ENCODE measurements at places on chromosomes 3 and 15.

- no peak for DNase-seq
Observed at GRCh38 chr3:178082326-178082906, 453.8 kb upstream of the KCNMB2 start.

- peak; percentile 23 for DNase-seq
Observed at GRCh38 chr15:68256675-68257450, 20.7 kb upstream of the FEM1B start.

- no peak for DNase-seq
Observed at GRCh38 chr3:197958346-197958745, 1.7 kb upstream of the LMLN start.

DNA sequence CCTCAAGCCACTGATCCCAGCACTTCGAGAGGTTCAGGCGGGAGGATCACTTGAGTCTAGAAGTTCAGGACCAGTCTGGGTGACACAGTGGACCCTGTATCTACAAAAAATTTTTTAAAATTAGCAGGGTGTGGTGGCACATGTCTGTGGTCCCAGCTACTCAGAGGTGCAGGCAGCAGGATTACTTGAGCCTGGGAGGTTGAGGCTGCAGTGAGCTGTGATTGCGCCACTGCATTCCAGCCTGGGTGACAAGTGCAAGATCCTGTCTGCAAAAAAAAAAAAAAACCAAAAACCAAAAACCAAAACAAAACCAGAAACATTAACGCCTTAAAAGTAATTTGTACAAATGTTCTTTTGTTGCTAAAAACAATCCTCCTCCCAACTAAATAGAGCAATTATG, 27.9 kb upstream of the SLC12A8 start:
- DNase-seq, result no peak

DNA sequence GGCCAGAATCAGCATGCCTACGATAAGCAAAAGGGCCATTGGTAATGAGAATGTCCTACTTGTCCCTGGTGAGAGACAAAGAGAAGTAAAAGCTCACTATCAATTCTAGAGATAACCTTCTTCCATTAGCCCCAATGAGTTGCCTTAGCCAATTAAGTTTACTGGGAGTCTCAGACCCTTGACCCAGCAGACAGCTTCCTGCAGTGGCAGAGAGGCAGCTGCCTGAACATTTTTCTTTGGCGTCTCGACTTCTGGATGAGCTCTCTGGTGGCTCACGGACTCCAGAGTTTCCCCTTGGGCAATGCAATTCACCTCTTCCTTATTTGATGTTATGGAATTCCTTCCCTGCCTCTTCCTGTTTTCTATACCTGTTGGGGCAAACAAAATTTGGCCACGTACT, 1034.4 kb downstream of the NAALADL2 start:
- DNase-seq, result no peak

DNA sequence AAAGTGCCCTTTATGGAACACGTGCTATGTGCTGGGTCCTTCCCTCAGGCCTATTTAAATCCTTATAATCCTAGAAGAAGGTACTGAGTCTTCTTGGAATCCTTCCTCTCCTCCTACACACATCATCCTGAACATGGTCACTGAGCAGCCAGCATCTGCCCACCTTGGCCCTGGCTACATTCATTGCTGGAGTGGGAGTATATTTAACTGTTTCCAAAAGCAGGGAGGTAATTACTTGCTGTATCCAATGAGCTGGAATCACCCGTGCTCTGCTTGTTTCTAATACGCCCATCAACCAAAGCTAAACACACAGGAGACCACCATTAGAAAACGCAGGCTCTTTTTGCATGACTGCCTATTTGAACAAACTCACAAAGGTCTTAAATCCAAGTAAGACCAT, 122.2 kb downstream of the RORA start:
- DNase-seq, result no peak

DNA sequence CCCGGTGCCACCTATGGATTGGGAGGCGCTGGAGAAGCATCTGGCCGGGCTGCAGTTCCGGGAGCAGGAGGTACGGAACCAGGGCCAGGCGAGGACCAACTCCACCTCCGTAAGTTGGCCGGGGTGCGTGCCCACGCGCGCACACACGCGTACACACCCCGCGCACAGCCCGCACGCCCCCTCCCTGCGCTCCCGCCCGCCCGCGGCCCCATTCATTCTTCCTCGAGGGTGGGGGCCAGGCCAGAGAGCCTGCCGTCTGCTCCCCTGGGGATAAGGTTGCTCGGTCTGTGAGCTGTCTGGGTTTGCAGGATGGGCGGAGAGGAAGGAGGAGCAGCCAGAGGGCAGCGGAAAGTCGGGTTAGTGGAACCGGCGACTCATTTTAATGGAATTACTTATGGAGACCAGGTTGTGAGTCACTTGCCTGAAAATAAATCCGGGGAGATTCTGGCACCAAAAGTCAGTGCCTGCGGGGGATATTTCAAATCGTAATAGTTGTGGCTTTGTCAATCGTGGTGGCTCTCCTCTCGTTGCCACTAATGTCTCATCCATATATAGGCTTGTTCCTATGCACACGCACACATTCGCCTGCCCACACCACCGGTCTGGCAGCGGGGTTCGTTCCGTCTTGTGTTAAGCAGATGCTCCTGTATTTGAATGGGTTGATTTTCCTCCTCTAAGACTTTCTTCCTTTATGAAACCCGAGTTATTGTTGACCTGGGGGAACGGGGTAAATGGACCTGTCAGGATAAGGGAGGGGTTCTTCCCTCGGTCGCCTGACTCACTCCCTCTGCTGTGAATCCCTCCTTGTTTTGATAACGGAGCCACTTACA, 223.4 kb upstream of the IL12A start:
- DNase-seq, result no peak

GRCh38 chr3:14563946-14564539, 23.9 kb upstream of the GRIP2 start:
- DNase-seq, result no peak

Data from activated naive CD4-positive, alpha-beta T cell (primary cell).